Vagina (tissue), 2 donors: ENCODE measurements at places on chromosomes 11 and 22. TPM values are rescaled to one million over a fixed set of nuclear protein-coding genes. Genes with fewer than 3 reads are reported as not detected.

DNA sequence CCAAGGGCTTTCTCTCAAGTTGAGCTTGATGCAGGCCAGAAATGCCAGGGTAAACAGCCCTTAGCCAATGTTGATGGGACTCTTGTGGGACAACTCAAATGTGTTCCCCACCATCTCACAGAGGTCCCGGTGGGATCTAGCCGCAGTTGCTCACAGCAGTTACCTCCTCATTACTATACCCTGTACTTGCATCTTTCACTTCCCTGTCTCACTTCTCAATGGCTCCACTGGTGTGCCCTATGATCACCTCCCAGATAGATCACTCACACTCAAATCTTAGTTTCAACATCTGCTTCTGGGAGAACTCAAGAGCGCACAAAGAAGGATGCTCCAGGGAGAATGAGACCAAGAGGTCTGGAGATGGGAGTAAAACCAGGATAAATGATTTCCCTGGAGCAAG lies 47.0 kb downstream of the RCN1 start:
- DNase-seq, result no peak

DNA sequence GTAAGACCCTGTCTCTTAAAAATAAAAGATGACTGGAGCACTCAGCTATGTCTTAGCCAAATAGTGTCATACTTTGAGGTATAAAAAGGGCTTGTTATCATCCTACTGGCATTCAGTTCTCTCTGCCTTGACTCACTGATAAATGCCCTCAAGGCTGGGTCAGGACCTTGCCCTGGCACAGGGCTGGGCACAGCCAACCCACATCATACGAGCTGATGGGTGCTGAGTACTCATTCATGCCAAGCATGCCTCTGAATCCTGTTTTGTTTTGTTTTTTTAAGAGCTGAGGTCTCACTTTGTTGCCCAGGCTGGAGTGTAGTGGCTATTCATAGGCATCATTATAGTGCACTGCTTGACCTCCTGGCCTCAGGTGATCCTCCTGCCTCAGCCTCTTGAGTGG lies 1.9 kb downstream of the SMTNL1 start:
- no peak for DNase-seq

DNA sequence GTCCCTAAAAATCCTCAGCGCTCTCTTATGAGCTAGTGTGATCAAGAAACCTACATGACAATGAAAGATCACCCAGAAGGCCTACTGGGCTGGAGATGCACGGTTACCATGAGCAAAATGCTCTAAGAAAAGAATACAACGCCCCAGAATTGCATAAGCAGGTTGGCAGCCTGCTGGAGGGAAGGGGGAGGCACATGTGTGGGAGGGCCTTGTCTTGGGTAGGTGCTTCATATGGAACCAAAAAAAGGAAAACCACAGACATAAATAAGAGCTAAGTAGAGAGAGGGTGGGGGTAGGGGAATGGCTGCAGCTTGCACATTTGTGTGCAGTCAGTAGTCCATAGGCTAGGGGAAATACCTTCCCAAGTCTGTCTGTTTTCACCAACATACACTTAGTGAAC lies 2.8 kb downstream of the SIAE start:
- DNase-seq, result no peak

DNA sequence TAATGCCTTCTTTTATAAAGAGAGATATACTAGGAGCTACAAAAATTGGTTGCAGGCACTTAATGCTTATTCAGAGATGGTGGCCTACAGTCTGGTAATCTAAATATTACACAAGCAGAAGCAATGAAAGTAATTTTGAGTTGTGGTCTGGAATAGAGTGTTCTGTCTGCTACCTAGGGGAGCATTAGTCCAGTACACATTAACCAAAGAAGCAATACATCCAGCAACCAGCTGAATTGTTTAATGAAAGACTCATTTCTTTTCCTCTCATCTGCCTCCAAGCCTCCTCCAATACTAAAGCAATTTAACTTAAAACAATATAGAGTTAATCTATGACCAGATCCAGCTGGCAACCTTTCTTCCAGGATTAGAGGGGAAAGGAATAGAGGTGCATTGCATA lies 877.1 kb upstream of the CNTN5 start:
- DNase-seq, result no peak

GRCh38 chr11:75394085-75394840 lies 5.1 kb upstream of the RPS3 start:
- DNase-seq, result no peak

GRCh38 chr11:31558001-31558400 lies 48.4 kb downstream of the ELP4 start:
- no peak for DNase-seq

DNA sequence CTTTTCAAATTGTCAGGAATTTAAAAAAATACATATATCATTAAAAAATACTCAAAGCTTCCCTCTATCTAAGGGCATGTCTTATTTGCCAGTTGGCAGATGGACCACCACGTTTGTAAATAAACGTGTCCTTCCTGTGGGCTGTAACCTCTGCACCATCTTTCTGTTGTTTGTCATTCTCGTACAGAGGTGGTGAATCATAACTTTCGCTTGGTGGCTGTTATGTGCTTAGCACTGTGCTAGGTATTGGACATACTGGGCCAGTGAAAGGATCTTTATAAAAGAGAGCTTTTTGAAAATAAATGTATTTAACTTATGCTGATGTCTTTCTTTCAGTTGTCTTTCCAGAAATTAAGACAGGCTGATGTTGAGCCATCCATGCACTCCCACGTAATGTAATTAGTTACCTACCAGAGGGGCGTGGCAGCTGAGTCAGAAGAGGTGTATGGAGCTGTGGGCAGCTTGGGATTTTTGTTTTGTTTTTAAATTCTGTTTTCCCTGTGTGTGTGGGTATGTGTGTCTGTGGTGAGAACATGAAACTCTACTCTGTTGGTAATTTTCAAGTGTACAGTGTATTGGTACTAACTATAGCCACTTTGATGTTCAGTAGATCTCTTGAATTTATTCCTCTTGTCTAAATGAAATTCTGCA lies 62.7 kb downstream of the TECTA start:
- DNase-seq, result no peak

DNA sequence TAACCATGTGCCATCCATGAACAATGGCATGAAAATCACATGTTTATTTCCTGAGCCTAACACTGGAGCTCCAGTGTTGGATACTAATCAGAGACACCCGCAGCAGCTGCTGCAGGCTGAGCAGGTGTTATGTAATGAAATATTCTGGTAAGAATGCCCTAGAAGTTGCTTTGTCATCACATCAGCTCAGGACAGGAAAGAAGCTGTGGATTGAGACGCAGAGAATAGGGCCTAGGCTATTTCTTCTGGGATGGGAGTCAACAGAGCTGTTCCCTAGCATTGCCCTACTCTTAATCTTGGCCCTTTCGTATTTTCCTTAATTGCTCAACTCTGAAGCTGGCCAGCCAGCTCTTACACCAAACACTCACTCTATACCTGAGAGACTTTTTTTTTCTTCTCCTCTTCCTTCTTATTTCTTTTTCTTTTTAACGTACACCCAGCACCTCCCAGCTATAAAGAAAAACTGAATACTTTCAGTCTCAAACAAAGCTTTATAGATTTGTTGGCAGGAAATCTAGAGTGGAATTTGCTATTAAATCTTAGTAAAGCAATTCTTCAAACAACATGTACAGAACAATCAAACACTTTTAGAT lies 31.9 kb downstream of the RASSF10 start:
- DNase-seq, result no peak

DNA sequence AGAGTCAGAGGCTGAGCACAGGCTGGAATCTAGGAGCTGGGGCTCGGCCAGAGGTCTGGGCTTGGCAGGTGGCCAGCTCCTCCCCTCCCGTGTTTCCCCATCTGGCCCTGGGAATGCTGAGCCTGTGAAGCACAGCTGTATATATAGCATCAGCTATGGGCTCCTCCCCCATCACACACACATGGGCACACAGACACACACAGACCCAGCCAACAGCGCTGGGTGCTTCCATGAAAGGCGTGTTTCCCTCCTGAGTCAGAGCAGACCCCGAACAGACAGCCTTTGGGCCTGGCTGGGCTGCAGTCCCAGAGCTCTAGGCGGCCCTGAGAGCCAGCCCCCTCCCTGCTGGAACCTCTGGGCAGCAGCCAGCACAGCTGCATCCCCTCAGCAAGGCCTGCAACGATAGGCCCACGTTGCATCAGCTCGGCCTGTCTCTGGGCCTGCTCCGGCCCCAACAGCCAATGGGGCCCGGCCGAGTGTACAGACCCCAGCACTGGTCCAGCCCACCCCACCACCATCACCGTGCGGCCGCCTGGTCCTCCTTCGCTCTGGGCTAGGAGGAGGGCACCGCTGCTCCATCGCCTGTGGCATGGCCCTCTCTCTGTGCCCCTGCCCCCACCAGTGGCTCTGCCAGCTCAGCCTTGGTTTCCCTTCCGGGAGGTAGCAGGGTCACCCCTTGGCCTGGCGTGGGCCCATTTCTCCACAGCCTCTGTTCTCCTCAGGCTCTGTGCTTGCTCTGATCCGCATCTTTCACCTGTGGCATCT lies 7.6 kb upstream of the SERPINH1 start:
- peak; percentile 97 for DNase-seq

DNA sequence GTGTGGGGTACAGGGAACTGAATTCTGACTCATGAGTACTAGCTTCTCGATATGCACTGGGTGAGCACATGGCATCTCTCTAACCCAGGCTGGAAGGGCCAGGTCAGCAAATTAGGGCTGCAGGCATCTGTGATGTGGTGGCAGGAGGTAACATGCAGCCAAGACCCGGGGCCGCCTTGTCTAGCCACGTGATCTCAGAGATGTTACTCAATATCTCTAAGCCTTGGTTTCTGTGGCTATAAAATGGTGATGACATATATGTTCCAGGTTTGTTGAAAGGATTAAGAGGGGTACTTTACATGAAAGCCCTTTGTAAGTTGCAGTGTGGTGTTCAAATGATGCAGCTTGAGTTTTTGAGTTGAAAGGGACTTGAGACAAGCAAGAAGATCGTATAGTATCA lies 3.2 kb downstream of the ST14 start:
- no peak for DNase-seq

GRCh38 chr11:123640677-123641494 lies 13.5 kb downstream of the SCN3B start:
- DNase-seq, result no peak

DNA sequence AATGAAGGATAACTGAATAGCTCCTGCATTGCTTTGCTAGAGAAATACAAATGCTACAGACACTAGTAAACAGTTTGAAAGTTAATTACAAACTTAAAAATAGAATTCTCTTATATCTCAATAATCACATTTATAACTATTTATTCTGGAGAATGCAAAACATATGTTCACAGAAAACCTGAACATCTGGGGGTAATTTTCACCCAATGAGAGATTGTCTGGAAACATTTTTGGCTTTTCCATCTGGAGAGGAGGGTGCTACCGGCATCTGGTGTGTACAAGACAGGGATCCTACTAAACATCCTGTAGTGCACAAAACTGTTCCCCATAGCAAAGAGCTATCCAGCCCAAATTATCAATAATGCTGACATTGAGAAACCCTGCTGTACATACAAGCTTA lies 378.4 kb upstream of the CHORDC1 start:
- no peak for DNase-seq

DNA sequence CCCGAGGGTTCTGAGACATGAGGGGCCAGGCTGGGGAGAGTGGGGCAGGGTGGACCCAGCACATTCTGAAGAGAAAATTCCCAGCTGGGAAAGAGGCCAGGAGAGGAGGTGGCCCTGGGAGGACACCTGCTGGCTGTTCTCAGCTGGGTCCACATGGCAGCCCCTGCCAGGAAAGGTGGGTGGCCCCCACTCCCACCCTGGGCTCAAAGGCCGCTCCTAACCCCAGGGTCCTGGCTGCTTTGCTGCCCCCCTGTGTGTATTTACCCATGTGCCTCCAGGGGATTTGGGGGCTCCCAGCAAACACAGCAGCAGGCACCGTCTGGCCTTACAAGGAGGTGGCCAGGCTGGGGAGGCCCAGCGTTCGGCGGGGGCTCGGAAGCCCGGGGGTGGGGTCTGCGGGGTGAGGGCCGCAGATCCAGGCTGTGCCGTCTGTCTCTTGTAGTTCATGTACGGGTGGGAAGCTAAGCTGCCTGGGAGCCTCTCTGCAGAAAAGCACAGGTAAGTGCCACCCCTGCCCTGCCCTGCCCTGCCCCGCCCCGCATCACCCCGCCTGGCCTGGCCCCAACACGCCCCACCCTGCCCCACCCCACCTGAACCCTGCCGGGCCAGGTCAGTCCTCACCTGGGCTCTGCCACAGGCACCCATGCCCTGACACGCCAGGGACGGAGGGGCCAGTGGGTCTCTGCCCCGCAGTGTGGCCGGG lies 10.6 kb downstream of the MUC5B start:
- DNase-seq, result no peak

HBE1 gene
- not detected for total RNA-seq

CTNND1 gene
- 179 TPM for total RNA-seq

TMPRSS13 gene
- 9.6 TPM for total RNA-seq

GRIA4 gene
- total RNA-seq, result not detected

ASCC2 gene
- 62.6 TPM for total RNA-seq

MS4A15 gene
- total RNA-seq, result not detected

CCDC179 gene
- total RNA-seq, result not detected
